ENCODE measurements at places on chromosomes 4 and X. TPM values are rescaled to one million over a fixed set of nuclear protein-coding genes. Genes with fewer than 3 reads are reported as not detected.

NUDT6 gene
- total RNA-seq = 11.1 TPM

SPATA18 gene
- 11.2 TPM for total RNA-seq

ALPK1 gene
- 14.9 TPM for total RNA-seq

HGFAC gene
- 1.8 TPM for total RNA-seq

KCNE5 gene
- 4.3 TPM for total RNA-seq

AREG gene
- total RNA-seq = 0.22 TPM

UGT2B17 gene
- not detected for total RNA-seq

STATH gene
- not detected for total RNA-seq

PITX2 gene
- 0.79 TPM for total RNA-seq

RBMXL3 gene
- total RNA-seq = not detected

CHRDL1 gene
- total RNA-seq = 13.5 TPM

SLC34A2 gene
- 0.77 TPM for total RNA-seq

CFP gene
- total RNA-seq = 3.9 TPM

DCAF8L2 gene
- not detected for total RNA-seq

DDIT4L gene
- 4.8 TPM for total RNA-seq

PABPC1L2B gene
- 0.72 TPM for total RNA-seq

GAGE12F gene
- total RNA-seq = not detected

TMEM185A gene
- 31.7 TPM for total RNA-seq

CA5B gene
- total RNA-seq = 11.4 TPM

UGDH gene
- total RNA-seq = 51.6 TPM
